Hematopoietic multipotent progenitor cell treated with erythropoietin and hydrocortisone succinate and interleukin-3 and kit ligand, for 4 days (in vitro differentiated cells): ENCODE measurements at places on chromosomes 7 and 10.

DNA sequence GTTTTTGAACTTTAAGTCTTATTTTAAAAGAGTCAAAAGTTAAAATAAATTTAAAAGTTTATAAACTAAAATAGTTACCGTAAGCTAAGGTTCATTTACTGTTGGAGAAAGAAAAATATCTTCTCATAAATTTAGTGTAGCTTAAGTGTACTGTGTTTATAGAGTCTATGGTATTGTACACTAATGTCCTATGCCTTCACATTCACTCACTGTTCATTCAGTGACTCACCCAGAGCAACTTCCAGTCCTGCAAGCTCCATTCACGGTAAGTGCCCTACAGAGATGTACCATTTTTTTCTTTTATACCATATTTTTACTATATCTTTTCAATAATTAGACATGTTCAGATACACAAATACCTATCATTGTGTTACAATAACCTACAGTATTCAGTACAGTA is 97.6 kb downstream of the PTN start:
- no peak for DNase-seq

- DNase-seq, result no peak
Measured at GRCh38 chr7:156667110-156667426, 26.5 kb downstream of the RNF32 start.

GRCh38 chr7:114218283-114218682 is 196.3 kb upstream of the FOXP2 start:
- DNase-seq, result no peak

DNA sequence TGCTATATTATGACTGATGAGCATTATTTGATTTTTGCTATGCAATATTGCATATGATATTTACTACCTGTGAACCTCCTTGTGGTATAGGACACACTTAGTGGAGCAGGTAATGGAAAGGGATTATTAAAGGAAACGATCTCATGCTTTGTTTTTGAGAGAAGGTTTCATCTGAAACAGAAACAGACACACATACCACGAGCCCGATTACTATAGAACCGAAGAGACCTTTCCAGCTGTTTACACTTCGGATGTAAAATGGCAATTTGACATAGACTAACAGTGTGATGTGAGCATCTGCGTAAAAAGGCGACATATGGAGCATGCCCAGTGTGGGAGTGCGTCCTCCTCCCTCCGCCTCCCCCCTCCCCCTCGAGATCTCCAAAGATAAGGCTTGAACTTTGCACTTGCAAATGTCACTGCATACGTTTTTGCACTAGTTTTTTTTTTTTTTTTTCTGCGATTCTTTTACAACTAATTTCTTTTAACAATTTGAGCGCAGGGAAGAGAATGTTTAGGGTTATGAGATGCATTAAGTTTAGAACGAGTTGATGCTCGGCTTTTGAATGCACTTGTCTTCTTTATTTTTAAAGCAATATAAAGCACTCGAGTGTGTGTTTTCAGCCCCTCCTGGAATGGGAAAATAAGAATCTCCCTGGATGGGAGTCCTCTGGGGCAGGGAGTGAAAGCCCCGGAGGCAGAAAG is 251.0 kb downstream of the NSUN6 start:
- peak; percentile 47 for DNase-seq

DNA sequence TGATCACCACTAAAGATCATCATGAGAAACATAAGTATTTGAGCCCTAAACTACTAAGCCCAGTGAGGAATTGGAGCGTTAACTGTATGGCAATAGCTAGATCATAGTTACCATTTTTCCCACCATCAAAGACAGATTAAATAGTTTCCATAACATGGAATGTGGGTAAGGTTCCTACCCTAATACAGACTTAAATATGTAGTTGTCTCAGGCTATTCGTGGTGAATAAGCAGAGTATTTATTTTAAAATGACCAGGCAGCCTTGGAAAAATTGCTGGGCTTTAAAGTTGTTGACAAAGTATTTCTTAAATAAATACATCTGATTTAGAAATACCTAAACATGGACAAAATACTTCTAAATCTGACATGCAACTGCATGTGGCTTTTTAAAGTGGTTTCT is 106.8 kb downstream of the NT5C2 start:
- DNase-seq, result no peak
